ENCODE measurements at places on chromosomes 3 and 15. TPM values are rescaled to one million over a fixed set of nuclear protein-coding genes. Genes with fewer than 3 reads are reported as not detected.

The GYG1 gene
- total RNA-seq, result 20.0 TPM

The FMN1 gene
- 11.5 TPM for total RNA-seq

- no peak for DNase-seq
Observed at GRCh38 chr3:59733041-59733809, 683.4 kb upstream of the CFAP20DC start.

GRCh38 chr15:40235201-40235885, 3.5 kb upstream of the PAK6 start:
- no peak for DNase-seq

- DNase-seq, result no peak
Observed at GRCh38 chr3:197238842-197239241, 59.6 kb downstream of the DLG1 start.

GRCh38 chr3:126058666-126059065, 25.3 kb downstream of the SLC41A3 start:
- no peak for DNase-seq

DNA sequence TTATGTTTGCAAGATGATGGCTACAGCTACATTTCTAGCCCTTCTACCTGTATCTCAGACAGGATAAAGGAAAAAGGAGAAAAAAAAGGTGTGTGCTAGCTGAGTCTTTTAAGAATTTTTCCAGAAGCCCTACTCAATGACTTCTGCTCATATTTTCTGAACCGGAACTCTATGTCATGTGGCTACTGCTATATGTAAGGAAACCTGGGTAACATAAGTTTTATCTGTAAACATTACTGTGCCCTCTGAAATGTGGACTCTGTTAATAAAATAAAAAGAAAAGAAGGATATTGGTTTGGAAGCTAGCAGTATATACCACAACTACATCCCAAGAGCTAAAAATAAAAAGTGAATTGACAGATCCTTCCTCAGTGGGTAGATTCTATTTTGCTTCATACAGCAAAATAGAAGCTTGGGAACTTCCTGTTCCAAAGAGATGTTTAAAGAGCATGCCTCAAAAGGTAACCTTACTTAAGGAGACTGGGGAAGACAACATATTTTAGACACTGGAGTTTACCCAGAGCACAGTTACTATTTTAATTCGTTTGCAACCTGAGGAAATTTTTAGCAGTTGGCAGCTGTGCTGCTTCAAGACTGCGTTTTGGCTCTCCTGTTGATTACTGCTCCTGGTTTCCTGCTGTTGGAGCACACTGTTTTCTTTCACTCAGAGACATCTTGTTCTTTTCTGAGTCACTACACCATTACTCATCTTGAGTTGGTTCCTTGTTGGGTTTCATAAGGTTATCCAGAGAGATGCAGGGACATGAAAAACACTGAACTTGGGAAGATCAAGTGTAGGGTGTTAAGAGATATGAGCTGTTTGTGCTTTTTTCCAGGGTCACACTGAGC, 280.7 kb downstream of the NFKBIZ start:
- DNase-seq, result no peak

Data from skin of body (tissue), 3 donors.